ENCODE measurements at places on chromosomes 6 and 20.

GRCh38 chr6:34791164-34791700, 651 bp upstream of the BLTP3A start:
- DNase-seq, result no peak

- DNase-seq, result no peak
These were observed 607.0 kb downstream of the TENT5A start for GRCh38 chr6:81145506-81145905.

- DNase-seq, result no peak
These were observed 78.1 kb upstream of the FLRT3 start for GRCh38 chr20:14415467-14415866.

DNA sequence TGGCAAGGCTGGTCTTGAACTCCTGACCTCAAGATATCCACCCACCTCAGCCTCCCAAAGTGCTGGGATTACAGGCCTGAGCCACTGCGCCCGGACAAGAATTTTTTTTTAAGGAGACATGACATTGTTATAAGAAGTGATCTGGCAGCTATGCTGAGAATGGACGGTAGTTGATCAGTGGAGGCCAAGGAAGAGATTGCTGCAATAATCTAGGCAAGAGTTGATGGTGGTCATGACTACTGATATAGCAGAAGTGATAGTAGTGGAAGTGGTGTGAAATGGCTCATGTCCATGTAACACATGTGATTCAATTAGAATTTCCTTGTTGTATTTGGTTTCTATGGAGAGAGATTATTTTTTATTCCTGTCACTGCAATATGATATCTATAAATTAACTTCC, 125.3 kb upstream of the CCN2 start:
- no peak for DNase-seq

DNA sequence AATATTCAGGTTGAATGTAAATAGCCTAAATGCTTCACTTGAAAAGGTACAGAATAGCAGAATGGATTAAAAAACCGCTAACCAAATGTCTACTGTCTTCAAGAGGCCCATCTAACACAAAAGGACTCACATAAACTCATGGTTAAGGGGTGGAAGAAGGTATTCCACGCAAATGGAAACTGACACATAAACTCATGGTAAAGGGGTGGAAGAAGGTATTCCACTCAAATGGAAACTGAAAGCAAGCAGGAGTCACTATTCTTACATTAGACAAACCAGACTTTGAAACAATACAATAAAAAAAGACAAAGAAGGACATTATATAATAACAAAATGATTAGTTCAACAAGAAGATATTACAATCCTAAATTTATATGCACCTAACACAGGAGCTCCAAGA, 38.3 kb upstream of the PKIB start:
- DNase-seq, result no peak

GRCh38 chr20:43185901-43186300, 3.8 kb downstream of the PTPRT start:
- DNase-seq, result no peak

DNA sequence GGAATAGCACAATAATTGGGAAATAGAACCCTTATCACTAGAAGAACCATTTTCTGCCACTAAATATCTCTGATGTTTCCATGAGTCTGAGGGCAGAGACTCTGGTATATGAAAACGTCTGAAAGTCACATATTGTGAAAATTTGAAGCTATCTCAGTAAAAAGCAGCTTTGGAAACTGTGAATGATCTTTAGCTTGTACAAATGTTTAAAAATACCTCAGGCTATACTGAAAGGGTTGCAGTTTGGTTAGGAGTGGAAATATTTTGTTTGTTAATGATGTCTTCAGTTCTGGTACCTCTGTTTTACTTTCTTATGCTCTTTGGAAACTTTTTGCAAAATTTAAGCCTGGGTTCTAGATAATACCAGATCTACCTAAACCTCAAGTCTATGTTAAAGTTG, 135.0 kb downstream of the SLC16A10 start:
- DNase-seq, result no peak

DNA sequence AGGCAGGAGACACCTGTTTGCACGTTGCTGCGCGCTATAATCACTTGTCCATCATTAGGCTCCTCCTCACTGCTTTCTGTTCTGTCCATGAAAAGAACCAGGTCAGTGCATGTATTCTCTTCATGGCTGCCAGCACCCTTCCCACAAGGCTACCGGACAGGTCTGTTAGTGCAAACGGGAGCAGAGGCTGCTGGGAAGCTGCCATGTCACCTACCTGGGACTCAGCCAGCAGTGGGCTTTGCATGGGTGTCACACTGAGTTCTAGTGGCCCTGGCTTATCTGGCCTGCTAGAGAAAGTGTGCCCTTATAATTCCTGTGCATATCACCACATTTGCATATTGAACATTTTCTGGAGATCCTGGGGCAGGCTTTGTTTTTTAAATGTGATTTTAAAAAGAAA, 24.8 kb downstream of the LYRM2 start:
- no peak for DNase-seq

All from T-helper 22 cell (primary cell).